SK-MEL-5 (cell line): ENCODE measurements at places on chromosomes 5 and 9. TPM values are rescaled to one million over a fixed set of nuclear protein-coding genes. Genes with fewer than 3 reads are reported as not detected.

TMOD1 gene
- total RNA-seq, result 3.0 and 3.3 TPM in 2 replicates

ESM1 gene
- not detected in 2 replicates for total RNA-seq

CNTNAP3B gene
- 9.0 and 9.2 TPM in 2 replicates for total RNA-seq

LRRC26 gene
- total RNA-seq, result 0.40 TPM in 1 of 2 replicates, not detected in the other

SLC12A7 gene
- 11.6 and 12.1 TPM in 2 replicates for total RNA-seq

DPM2 gene
- 31.4 and 34.9 TPM in 2 replicates for total RNA-seq

SLC36A2 gene
- not detected in 2 replicates for total RNA-seq

PCDHGC4 gene
- total RNA-seq, result 0.11 TPM in 1 of 2 replicates, not detected in the other

BSPRY gene
- total RNA-seq, result not detected in 2 replicates

- no peak for DNase-seq
Measured at GRCh38 chr9:7935681-7936080, 136.1 kb upstream of the DMAC1 start.

DNA sequence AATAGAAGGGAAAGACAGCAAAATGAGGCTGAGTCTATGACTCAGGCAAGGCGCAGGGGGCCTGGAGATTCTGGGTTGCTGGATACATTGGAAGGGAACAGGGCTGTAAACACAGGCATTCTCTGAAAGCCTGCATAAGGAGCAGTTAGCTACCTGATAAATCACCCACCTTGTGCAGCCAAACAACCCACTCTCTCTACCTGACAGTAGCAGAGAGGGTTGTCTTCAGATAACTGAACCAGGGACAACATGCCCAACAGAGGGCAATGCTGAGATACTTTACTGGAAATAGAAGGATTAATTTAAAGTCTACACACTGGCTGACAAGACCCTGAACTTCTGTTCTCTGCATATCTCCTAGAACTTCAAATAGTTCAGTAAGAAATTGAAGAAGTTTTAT is 161.6 kb downstream of the KCTD16 start:
- DNase-seq, result peak; percentile 1

DNA sequence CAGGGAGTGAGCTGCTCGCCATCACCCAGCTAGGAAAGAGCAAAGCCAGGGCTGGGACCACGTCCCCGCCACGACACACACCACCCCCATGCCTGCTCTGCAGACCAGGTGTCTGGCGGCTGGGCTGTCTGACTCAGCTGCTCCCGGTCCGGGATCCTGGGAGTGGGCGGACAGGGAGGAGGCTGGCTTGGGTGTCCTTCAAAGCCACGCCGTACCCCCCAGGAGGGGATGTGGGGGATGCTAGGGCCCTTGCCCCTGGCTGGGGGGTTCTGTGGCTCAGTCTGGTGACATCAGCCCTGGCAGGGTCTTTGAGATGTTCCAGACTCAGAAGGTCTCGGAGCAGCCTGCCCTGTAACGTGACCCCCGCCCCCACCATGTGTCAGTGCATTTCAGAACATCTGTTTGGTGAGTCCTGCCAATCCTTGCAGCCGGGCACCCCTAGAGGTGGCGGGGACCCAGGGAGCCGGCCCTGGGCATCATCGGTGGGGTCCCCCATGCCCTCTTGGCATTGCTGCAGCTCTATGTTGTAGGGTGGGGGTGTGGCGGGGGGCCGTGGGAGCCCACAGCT is 62.3 kb downstream of the HMCN2 start:
- DNase-seq, result no peak

DNA sequence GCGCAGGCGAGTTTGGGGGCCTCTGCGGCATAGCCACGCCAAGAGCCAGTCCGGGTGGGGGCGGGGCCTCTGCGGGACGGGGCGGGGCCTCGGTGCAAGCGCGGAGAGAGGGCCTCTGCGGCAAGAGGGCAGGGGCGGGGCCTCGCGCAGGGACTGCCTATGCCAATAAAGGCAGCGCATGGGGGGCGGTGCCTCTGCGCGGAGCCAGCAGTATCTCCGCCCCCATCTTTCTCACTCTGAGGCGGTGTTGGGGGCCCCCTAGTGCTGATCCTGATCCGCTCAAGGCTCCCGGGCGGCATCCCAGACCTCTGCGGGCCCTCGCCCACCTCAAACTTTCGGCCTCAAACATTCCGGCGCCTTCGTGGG is 9.2 kb upstream of the GPRIN1 start:
- DNase-seq, result peak; percentile 28

GRCh38 chr5:174571662-174572397 is 152.6 kb upstream of the MSX2 start:
- peak; percentile 78 for DNase-seq

GRCh38 chr9:92098638-92099037 is 16.6 kb downstream of the SPTLC1 start:
- no peak for DNase-seq

GRCh38 chr5:86124333-86124732 is 493.4 kb upstream of the COX7C start:
- DNase-seq, result no peak

- DNase-seq, result peak; percentile 46
Measured at GRCh38 chr5:34905564-34905963, 9.7 kb downstream of the RAD1 start.

DNA sequence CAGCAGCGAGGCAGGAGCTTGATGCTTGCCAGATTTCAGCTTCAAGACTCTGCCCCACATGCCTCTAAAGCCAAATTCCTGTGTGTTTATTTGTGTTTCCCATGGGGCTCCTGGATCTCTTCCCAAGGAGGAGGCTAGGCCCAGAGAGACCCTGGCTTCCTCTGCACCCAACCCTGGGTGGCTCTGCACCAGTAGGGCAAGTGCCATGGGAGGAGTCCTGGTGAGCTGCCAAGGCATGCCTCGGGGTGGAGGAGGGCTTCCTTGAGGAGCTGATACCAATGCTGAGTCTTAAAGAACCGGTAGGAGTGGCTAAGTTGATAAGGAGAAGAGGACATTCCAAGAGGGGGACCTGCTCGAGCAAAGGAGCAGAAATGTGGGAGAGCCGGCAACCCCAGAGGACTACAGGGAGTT is 6.8 kb upstream of the TIFAB start:
- no peak for DNase-seq

DNA sequence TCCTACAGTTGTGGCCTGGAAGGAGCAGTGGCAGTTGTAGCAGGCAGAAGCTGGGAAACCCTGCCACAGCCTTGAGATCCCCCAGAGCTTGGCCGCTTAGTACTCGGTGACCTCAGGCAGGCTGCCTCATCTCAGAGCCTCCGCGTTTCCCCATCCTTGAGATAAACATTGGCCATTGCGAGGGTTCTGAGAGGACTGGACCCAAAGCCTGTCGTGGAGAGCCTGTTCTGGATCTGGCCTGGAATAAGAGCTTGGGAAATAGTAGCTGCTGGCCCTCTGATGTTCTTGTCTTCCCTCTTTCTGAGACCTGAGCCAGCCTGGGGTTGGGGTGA is 1.3 kb downstream of the MIGA2 start:
- no peak for DNase-seq

DNA sequence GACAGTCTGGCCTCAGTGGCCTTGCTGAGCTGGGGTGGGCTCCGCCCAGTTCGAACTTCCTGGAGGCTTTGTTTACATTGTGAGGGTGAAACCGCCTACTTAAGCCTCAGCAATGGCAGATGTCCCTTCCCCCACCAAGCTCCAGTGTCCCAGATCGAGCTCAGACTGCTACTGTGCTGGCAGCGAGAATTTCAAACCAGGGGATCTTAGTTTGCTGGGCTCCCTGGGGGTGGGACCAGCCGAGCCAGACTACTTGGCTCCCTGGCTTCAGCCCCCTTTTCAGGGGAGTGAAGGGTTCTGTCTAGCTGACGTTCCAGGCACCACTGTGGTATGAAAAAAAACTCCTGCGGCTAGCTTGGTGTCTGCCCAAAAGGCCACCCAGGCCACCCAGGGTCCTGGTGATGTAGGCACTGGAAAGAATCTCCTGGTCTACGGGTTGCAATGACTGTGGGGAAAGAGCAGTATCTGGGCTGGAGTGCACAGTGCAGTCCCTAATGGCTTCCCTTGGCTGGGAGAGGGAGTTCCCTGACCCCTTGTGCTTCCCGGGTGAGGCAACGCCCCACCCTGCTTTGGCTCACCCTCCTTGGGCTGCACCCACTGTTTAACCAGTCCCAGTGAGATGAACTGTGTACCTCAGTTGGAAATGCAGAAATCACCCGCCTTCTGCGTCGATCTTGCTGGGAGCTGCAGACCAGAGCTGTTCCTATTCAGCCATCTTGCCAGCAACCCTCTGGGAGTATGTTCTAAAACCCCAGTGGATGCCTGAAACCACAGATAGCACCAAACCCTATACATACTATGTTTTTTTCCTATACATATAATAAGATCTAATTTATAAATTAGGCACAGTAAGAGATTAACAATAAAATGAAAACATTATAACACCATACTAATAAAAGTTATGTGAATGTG is 95.5 kb downstream of the TMEM161B start:
- DNase-seq, result no peak

DNA sequence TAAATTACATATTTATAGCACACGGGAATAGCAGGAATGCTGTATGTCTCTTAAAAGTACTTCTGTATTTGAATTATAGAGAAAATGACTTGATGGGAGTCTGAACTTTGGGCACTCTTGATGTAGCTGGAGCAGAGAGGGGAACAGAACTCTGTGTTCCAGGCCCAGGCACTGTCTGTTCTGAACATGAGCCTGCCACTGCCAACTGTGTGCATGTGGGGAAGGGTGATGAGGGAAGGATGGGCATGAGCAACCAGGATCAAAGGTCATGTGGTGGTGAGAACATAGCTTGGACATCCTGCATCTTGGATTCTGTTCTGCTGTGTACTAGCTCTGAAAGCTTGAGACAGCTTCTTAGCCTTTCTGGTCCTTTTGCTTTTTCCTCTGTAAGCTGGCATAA is 16.4 kb upstream of the ZBED3 start:
- no peak for DNase-seq

GRCh38 chr9:136578915-136579649 is 33.2 kb upstream of the NOTCH1 start:
- DNase-seq, result peak; percentile 28

DNA sequence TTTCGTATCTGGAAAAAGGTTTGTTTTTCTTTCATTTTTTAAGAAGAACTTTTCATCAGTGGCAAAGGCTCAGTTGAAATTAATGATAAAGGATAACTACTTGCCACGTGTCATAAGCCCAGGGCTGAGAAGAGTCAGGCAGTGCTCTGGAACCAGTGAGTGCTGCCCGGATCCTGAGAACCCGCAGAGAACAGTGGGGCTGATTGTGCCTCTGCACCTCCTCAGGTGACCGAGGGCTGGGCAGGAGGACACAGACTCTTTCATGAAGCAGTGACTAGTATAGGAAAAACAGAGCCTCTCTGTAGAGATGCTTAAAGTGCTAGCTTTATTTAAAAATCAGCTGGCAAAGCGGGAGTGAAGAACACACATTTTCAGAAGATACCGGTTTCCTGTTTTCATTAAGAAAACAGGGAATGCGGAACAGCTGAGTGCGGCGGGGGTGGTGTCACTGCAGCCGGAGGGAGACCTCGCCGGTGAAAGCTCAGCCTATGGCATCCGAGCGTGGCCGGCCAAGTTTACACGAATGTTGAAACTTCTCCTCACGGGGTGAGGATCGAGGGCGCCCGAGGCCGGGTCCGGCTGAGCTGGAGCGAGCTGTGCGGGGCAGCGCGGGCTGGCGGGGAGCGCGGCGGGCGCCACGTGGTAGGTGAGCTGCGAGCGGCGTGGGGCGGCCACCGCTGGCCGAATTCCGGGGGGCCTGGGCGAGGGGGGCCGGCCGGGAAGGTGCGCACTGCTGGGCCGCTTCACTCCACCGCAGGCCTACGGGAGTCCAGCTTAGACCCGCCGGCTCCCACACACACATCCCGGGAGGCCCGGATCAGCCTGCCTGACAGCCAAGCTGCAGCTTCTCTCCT is 134.7 kb upstream of the DMRT1 start:
- peak; percentile 97 for DNase-seq

- DNase-seq, result no peak
Measured at GRCh38 chr5:139898981-139899380, 103.4 kb downstream of the PSD2 start.
